Hematopoietic multipotent progenitor cell (in vitro differentiated cells): ENCODE measurements at places on chromosomes 12 and 14.

DNA sequence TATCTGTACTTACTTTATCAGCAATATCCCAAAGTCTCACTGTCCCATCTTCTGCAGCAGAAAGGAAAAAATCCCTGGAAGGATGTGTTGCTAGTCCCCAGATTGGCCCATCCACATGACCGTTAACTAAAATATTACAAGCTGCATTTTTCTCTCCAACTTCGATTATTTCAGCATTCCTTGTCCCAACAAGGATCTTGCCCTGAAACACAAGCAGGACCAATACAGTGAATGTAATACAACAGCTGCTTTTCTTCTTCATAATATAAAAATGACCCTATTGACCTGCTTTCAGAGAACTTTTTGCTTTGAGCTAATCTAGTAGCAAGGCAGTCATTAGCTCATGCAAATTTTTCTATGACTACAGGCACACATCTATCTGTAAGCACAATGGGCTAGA lies 58.3 kb downstream of the ZC3H14 start:
- no peak for DNase-seq

GRCh38 chr14:100824091-100824551 lies 1.8 kb upstream of the MEG3 start:
- peak; percentile 70 for DNase-seq

DNA sequence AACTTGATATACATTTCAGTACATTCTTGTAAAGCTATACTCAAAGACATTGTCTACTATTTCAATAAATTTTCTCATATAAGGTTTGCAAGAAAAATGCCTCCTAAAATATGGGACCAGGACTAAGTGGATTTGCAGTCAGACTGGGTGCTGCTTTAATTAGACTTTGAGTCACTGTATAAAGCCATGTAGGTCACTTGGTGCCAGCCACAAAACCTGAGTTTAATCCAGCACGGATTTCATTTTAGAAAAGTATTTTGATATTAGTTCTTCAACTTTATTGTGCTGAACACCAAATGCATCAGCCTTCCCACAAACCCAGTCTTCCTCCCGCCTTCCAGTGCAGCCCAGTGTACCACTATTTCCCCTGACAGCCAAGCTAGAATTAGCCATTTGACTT lies 9.9 kb upstream of the NID2 start:
- no peak for DNase-seq

DNA sequence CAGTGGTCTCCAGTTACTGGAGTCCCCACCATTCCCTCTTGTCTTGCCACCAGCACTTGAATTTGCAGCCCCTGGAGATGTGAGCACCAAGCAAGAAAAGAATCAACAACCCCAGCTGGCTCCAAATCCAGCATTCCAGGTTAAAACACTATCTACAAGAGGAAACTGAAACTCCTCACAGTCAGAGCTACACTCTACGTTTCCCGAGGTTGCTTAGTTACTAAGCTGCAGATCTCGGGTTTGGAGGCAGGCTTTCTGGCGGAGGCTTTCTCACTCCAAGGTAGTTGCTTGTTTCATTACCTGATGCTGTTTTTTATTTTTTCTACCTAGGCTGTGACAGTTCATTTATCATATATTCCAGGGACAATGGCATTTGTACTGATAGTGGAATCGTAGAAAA lies 248.1 kb downstream of the GLT1D1 start:
- DNase-seq = no peak

- no peak for DNase-seq
Measured at GRCh38 chr14:102795060-102795925, 18.0 kb downstream of the TRAF3 start.

- DNase-seq = no peak
Measured at GRCh38 chr14:71956920-71957563, 24.8 kb downstream of the RGS6 start.

GRCh38 chr12:121326996-121327674 lies 25.1 kb downstream of the ANAPC5 start:
- no peak for DNase-seq

DNA sequence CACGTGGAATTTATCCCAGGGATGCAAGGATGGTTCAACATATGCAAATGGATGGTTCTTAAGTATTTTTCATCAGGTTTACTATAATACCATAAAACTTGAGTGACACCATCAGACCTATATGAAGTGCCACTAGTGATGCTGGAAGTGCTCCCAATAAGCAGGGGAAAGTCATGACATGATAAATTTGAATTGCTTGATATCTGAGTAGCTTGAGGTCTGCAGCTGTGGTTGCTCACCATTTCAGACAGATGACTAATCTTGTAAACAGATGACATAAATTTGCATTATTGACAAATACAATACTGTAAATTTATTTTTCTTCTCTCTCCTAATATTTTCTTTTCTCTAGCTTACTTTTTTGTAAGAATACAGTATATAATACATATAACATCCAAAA lies 13.7 kb upstream of the PRPF39 start:
- no peak for DNase-seq

- no peak for DNase-seq
Measured at GRCh38 chr14:100124551-100125088, 34.8 kb downstream of the DEGS2 start.

- DNase-seq = no peak
Measured at GRCh38 chr12:124363353-124363965, 68.6 kb downstream of the RFLNA start.

DNA sequence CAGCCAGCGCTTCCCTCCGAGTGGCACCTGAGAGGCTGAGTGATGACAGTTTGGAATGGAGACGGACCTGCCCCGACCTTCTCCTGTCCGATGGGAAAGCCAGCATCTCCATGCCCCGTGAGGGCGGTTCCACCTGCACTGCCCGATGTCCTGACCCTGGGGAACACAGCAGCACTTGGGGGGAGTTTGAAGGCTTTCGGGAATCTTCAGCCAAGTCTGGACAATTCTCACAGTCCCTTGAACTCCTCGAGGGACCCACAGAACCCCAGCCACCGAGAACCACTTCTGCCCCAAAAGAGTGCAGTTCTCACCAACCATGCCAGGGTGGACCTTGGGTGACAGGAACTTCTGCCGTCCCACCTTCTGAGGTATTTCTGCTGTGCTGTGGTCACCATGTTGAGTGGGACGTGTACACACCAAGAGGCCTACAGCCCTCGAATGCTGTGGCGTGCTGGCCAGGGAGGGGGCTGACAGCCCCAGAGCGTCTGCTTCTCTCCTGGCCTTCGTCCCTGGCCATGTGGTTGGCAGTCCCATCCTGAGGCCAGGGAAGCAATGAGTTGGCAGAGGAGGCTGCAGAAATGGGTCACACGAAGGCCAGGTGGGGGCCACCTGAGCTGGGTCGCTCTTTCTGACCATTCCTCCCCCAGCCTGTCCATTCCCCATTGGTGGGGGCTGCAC lies 1.0 kb downstream of the CLBA1 start:
- DNase-seq = no peak

- DNase-seq = no peak
Measured at GRCh38 chr12:94020335-94020734, 128.0 kb upstream of the PLXNC1 start.

- DNase-seq = no peak
Measured at GRCh38 chr12:30026621-30027234, 243.0 kb upstream of the TMTC1 start.

GRCh38 chr14:64801046-64801445 lies 78.7 kb downstream of the SPTB start:
- no peak for DNase-seq

DNA sequence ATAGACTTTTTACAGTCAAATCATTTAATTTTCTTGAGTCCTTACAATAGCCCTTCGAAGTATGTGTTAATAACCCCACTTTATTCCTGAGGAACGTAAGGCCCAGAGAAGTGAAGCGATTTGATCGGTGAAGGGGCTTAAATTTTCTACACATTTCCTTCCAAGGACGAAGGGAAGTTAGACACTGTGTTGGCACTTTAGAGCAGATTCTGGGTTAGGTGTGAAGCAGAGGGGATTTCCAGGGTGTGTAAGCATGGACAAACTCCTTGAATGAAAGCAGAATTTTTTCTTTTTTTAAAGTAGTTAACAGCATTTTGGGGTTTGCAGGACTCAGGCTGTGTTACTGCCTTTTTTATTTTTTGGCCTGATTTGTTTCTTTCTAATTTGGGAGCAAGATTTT lies 38.9 kb downstream of the PRORP start:
- peak; percentile 22 for DNase-seq
